Esophagus muscularis mucosa (tissue), 4 donors: ENCODE measurements at places on chromosomes 12 and 14. TPM values are rescaled to one million over a fixed set of nuclear protein-coding genes. Genes with fewer than 3 reads are reported as not detected.

RERG gene
- 15.4 TPM for total RNA-seq

GRCh38 chr14:38211255-38211735, 3.6 kb downstream of the SSTR1 start:
- no peaks in the 10 kb centered on the region for H3K27me3 ChIP-seq
- H3K4me1 ChIP-seq = peaks cover 39% of the 10 kb centered on the region
- no peak overlapping the region for H3K27ac ChIP-seq
- no peaks in the 10 kb centered on the region for H3K36me3 ChIP-seq
- H3K4me3 ChIP-seq = peak overlapping the region; percentile 41

ANO2 gene
- 4.6 TPM for total RNA-seq

DNA sequence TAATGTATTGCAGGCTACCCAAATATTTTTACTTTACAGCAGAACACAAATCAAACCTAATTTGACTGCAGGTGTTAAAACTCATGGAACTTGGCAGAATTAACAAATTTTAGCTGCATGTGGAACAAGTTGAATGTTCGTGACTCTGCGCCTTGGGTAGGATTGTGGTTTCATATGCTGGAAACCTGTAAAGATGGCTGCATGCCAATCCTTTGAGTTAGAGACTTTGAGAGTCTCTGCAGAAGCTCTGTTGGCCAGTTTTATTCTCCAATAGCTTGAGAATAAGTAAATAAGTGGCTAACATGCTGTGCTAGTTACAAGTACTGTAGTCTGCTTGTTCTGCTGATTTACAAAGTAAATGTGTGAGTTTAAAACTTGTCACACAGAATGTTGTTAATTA, 77.8 kb downstream of the PDE6H start:
- no peaks in the 10 kb centered on the region for H3K36me3 ChIP-seq
- no peaks in the 10 kb centered on the region for H3K27me3 ChIP-seq
- no peak overlapping the region for H3K27ac ChIP-seq

DNA sequence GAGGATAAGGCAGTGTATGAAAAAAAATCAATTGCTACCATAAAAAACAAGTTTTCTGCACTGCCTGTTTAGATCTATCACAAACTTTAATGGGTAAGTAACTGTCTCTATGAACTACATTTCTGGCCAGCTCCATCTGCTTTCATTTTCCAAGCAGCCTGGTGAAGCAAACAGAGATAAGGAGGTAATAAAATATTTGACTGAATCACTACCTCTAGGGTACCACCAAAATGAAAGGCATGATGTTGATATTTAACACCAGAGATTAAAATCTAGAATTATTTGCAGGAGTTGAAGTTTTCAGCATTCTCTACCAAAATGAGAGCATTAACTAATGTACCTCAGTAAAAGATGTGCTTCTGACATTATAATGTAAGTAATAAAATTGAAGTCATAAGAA, 863.5 kb upstream of the MGAT4C start:
- DNase-seq = no peak
- H3K36me3 ChIP-seq = no peaks in the 10 kb centered on the region
- no peaks in the 10 kb centered on the region for H3K4me1 ChIP-seq
- no peaks in the 10 kb centered on the region for H3K27me3 ChIP-seq
- H3K27ac ChIP-seq = no peak overlapping the region

DNA sequence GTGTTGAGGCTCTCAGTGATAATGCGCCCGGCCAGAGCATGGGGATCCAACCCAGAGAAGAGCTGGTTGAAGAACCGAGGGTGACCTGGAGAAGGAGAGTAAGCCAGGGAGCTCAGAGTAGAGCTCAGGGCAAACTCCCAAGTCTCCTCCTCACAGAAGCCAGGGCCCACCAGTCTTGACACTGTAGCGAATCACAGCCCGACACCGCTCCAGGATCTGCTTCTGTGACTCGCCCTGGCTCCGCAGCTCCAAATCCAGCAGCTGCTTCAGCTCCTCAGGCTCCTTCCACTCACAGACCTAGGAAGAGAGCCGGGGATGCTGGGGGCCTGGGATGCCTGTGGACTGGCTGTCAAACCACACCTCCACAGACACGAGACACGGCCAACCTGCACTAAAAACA, 8.2 kb upstream of the ZNF740 start:
- H3K4me3 ChIP-seq = no peak overlapping the region
- no peaks in the 10 kb centered on the region for H3K4me1 ChIP-seq
- H3K27ac ChIP-seq = peak overlapping the region; percentile 68
- no peak for DNase-seq

- H3K4me3 ChIP-seq = peak overlapping the region; percentile 78
- H3K4me1 ChIP-seq = peaks cover 23% of the 10 kb centered on the region
- H3K36me3 ChIP-seq = peaks cover 17% of the 10 kb centered on the region
- no peaks in the 10 kb centered on the region for H3K27me3 ChIP-seq
Observed at GRCh38 chr14:104751539-104752422, 1.2 kb upstream of the SIVA1 start.

DNA sequence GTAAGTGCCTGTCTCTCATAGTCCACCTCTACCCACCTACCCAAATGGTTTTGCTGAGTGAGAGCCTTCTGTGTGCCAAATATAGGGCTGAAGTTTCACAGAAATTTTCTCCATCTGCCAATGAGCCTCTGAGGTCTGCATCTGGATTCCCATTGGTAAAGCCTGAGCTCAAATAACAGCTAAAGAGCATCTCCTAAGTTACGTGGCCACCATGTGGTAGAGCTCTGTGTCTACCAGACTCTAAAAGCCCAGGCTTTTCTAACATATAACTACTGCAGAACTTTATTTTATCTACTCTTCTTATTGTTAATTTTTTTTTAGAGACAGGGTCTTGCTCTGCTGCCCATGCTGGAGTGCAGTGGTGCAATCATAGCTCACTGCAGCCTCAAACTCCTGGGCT, 16.0 kb downstream of the AMDHD1 start:
- no peak for DNase-seq
- H3K27ac ChIP-seq = no peak overlapping the region
- no peaks in the 10 kb centered on the region for H3K36me3 ChIP-seq
- no peak overlapping the region for H3K4me3 ChIP-seq
- no peaks in the 10 kb centered on the region for H3K4me1 ChIP-seq
- no peaks in the 10 kb centered on the region for H3K27me3 ChIP-seq

MLEC gene
- 50.6 TPM for total RNA-seq

- H3K4me3 ChIP-seq = no peak overlapping the region
- H3K4me1 ChIP-seq = peaks cover 24% of the 10 kb centered on the region
- no peaks in the 10 kb centered on the region for H3K36me3 ChIP-seq
- no peak for DNase-seq
Observed at GRCh38 chr12:79408689-79409088, 282.1 kb downstream of the PAWR start.

DNA sequence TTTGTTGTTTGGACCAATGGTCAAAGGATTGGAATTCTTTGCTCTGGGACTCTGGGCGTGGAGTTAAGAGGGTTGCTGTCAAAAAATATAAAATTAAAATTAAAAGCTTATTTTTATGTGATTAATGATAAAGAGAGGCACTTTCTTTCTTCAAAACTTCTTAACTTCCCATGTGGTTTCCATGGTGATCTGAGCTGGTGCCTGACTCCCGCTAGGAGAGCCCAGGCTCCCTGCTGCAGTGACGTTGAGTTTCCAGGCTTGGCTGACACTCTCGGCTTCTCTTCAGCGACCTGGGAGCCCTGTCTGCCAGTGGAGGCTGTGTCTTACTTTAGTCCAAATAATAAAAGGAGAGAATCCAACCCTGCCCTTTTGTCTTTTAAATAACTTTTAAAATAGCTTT, 84.4 kb downstream of the GALC start:
- H3K27ac ChIP-seq = no peak overlapping the region
- H3K27me3 ChIP-seq = no peaks in the 10 kb centered on the region
- H3K36me3 ChIP-seq = no peaks in the 10 kb centered on the region
- no peak overlapping the region for H3K4me3 ChIP-seq

KLRD1 gene
- total RNA-seq = 0.32 TPM

GRCh38 chr12:25769082-25769945, 189.2 kb upstream of the RASSF8 start:
- no peak overlapping the region for H3K27ac ChIP-seq
- no peaks in the 10 kb centered on the region for H3K36me3 ChIP-seq
- no peaks in the 10 kb centered on the region for H3K4me1 ChIP-seq
- no peak for DNase-seq
- no peak overlapping the region for H3K4me3 ChIP-seq
- no peaks in the 10 kb centered on the region for H3K27me3 ChIP-seq
